Right hindlimb (tissue), 1 donor: ENCODE measurements at places on chromosomes 6 and 20.

DNA sequence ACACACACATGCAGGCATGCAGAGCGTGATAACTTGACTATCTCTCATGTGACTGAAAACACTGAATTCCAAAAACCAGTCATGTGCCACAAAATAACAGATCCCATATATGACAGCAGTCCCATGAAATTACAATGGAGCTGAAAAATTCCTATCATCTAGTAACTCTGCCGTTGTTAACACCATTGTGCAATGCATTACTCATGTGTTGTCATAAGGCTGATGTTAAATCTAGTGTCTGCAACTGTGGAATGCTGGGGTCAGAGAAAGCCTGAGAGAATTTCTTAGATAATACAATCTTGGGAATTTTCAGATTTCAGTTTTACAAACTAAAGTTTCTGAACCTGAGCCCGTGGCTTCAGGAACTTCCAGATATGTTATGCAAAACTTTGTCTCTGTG, 70.2 kb downstream of the LYRM4 start:
- no peak for DNase-seq

- no peak for DNase-seq
Measured at GRCh38 chr6:110613356-110613755, 136.9 kb upstream of the SLC22A16 start.

GRCh38 chr6:151652325-151652724, 155.2 kb upstream of the ESR1 start:
- DNase-seq, result no peak

GRCh38 chr6:15962449-15962764, 166.5 kb upstream of the MYLIP start:
- no peak for DNase-seq

GRCh38 chr6:14771016-14771415, 474.9 kb upstream of the JARID2 start:
- no peak for DNase-seq

- DNase-seq, result no peak
Measured at GRCh38 chr6:7732228-7732627, 6.3 kb downstream of the BMP6 start.
